ENCODE measurements at places on chromosomes 3 and 15.

DNA sequence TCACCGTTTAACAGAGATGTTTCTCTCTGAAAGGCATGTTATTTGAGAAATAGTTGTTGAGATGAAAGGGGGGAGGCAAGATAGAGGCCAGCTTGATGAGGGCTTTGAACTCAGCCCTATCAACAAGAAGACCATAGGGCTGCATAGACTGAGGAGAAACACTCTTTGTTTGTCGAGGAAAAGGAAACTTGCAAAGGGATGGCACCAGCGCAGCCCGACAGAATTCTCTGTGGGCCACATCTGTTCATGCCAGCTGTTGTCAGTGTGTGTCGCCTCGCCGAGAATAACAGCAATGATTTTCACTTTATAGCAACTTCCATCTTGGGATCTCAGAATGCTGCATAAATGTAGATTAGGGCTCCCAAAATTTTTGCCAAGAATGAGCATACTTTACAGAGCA is 478.3 kb upstream of the TPRG1 start:
- no peak for DNase-seq
- no peak overlapping the region for H3K27ac ChIP-seq
- peaks cover 11% of the 10 kb centered on the region for H3K4me1 ChIP-seq
- no peaks in the 10 kb centered on the region for H3K27me3 ChIP-seq

DNA sequence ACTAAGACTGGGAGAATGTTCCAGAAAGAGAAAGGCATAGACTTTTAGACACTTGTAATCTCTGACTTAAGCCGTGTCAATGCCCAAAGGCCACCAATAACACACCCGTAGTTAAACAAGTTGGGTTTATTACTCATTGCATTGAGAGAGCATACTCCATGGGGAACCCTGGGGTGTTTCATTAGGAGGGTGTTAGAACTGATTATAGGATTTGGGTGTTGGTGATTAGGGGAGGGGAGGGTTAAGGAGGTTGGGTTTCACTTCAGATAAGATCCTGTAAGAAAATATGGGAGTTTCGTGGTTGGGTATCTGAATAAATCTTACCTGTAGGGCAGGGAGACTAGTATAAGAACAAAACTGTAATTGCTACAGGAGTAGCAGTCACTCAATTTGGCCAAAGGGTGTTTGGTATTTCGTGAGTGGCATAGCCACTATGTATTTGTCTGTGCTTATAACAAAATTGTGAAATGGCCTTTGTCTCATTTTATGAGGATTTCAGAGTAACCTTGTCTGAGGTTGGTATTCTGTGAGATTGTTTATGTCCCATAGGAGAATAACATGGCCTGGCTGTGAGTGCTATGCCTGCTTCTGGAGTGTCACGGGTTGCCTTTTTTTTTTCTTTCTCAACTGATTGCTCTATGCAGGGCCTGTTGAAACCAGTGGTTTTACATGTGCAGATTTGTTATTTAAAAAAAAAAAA is 2.9 kb downstream of the HACD3 start:
- H3K4me3 ChIP-seq = no peak overlapping the region
- no peaks in the 10 kb centered on the region for H3K4me1 ChIP-seq
- H3K36me3 ChIP-seq = no peaks in the 10 kb centered on the region
- no peak for DNase-seq

- H3K4me1 ChIP-seq = no peaks in the 10 kb centered on the region
- DNase-seq = no peak
- H3K36me3 ChIP-seq = no peaks in the 10 kb centered on the region
- H3K4me3 ChIP-seq = no peak overlapping the region
- H3K27me3 ChIP-seq = no peaks in the 10 kb centered on the region
These were observed 1066.5 kb downstream of the PLOD2 start for GRCh38 chr3:145094355-145094941.

- no peaks in the 10 kb centered on the region for H3K36me3 ChIP-seq
- H3K4me3 ChIP-seq = peak within 1 kb of the TSS; percentile 51
- no peak within 1 kb of the TSS for H3K27ac ChIP-seq
- peaks cover 24% of the 10 kb centered on the region for H3K4me1 ChIP-seq
These were observed at the start of gene GRM7 for GRCh38 chr3:6860954-6861624. Gene GRM7, plus strand, starts transcription at chr3:6861115.

DNA sequence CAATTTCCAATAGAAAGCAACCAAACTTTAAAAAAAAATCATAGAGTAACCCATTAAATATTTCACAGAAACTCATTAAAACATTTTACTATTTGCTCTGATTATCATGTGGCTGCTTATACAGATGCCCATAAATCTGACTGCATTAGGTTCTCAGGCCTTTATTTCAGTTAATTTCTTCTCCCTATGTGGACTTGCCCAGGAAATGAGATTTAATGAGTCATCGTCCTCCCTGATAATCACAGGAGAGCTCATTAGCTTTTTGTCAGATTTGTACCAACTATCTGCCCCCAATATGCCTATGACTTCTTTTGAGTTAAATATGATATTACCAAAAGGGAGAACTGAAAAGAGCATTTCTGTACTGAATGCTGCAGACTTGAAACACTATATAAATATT is 168.0 kb downstream of the FOXB1 start:
- H3K4me3 ChIP-seq = no peak overlapping the region
- peaks cover 7% of the 10 kb centered on the region for H3K27me3 ChIP-seq
- H3K4me1 ChIP-seq = no peaks in the 10 kb centered on the region
- DNase-seq = no peak
- H3K27ac ChIP-seq = no peak overlapping the region

GRCh38 chr3:158165141-158165655 is 55.3 kb downstream of the RSRC1 start:
- H3K36me3 ChIP-seq = no peaks in the 10 kb centered on the region
- H3K27ac ChIP-seq = no peak overlapping the region
- H3K27me3 ChIP-seq = no peaks in the 10 kb centered on the region

DNA sequence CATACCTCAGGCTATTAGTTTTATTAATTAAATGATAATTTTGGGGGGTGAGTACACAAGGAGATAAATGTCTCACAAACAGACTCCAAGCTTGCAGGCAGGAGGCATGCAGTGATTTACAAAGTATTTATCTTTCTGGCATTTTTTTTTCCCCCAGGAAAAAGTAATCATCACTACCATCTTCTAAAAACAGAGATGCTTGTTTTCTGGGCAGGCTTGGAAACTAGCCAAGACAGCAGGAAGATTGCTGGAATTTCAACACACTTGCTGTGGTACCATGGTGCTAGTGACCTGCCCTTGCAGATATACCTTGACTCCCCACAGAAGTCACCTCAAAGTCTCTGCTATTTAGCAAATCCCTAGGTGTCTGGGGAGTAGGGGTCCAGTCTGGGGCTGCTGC is 732.8 kb upstream of the CFAP20DC start:
- H3K27me3 ChIP-seq = no peaks in the 10 kb centered on the region
- H3K27ac ChIP-seq = no peak overlapping the region
- no peak overlapping the region for H3K4me3 ChIP-seq
- H3K36me3 ChIP-seq = no peaks in the 10 kb centered on the region

DNA sequence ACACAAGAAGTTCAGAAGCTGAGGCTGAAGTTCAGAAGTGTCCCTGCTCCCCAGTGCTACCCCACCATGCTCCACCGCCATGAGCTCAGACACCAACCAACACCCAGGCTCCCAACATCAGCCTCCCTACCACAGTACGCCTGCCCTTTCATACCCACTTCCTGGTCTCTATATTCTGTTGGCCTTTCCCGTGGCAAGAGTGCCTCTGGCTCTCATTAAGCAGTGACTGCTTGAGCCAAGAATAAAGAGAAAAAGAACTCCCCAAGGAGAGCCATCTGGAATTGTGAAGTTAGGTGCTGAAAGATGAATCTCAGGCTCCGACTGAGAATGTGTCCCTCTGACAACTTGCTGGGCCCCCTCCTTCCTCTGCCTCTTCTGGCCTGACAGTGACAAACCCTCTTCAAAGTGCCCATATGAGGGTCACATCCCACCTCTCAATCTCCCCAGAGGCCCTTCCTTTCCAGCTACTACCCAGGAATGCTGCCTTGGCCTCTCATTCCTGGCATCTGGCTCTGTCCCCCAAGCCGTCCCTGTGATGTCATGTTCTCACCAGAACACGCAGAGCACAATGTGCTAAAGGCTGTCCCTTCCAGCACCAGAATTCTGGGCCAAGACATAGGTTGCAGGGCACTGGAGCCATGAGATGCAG is 306.8 kb downstream of the NTRK3 start:
- H3K4me1 ChIP-seq = no peaks in the 10 kb centered on the region
- DNase-seq = no peak
- no peak overlapping the region for H3K4me3 ChIP-seq
- H3K36me3 ChIP-seq = no peaks in the 10 kb centered on the region
- no peaks in the 10 kb centered on the region for H3K27me3 ChIP-seq
- no peak overlapping the region for H3K27ac ChIP-seq

GRCh38 chr3:13170317-13170716 is 97.1 kb upstream of the IQSEC1 start:
- no peaks in the 10 kb centered on the region for H3K4me1 ChIP-seq
- H3K36me3 ChIP-seq = no peaks in the 10 kb centered on the region
- H3K27ac ChIP-seq = no peak overlapping the region
- H3K27me3 ChIP-seq = no peaks in the 10 kb centered on the region
- H3K4me3 ChIP-seq = no peak overlapping the region

GRCh38 chr15:51155016-51155580 is 60.4 kb upstream of the TNFAIP8L3 start:
- H3K4me3 ChIP-seq = no peak overlapping the region
- H3K36me3 ChIP-seq = no peaks in the 10 kb centered on the region
- H3K27ac ChIP-seq = no peak overlapping the region
- DNase-seq = no peak

DNA sequence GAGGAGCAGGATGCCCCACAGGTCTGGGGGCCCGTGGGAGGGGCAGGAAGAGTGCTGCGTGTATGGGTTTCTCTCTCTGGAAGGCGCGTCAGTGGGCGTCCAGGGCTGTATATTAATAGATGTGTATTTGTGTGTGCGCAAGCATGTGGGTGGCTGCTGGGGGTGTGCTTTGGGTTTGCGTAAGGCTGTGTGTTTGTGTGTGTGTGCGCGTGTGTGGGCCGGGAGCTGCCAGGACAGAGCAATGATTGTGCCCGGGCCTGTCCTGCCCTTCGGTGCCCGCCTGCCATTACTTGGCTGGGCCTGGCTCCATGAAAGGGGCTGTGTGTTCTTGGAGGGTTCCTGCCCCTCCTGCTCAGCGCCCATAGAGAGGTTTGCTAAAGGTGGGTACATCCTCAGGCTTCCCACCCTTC is 16.3 kb downstream of the CSPG4 start:
- H3K4me1 ChIP-seq = peaks cover 58% of the 10 kb centered on the region
- H3K36me3 ChIP-seq = no peaks in the 10 kb centered on the region
- H3K27ac ChIP-seq = peak overlapping the region; percentile 61

- peaks cover 21% of the 10 kb centered on the region for H3K4me1 ChIP-seq
- no peaks in the 10 kb centered on the region for H3K27me3 ChIP-seq
- DNase-seq = no peak
- no peaks in the 10 kb centered on the region for H3K36me3 ChIP-seq
These were observed 14.0 kb downstream of the VGLL4 start for GRCh38 chr3:11629716-11630115.

DNA sequence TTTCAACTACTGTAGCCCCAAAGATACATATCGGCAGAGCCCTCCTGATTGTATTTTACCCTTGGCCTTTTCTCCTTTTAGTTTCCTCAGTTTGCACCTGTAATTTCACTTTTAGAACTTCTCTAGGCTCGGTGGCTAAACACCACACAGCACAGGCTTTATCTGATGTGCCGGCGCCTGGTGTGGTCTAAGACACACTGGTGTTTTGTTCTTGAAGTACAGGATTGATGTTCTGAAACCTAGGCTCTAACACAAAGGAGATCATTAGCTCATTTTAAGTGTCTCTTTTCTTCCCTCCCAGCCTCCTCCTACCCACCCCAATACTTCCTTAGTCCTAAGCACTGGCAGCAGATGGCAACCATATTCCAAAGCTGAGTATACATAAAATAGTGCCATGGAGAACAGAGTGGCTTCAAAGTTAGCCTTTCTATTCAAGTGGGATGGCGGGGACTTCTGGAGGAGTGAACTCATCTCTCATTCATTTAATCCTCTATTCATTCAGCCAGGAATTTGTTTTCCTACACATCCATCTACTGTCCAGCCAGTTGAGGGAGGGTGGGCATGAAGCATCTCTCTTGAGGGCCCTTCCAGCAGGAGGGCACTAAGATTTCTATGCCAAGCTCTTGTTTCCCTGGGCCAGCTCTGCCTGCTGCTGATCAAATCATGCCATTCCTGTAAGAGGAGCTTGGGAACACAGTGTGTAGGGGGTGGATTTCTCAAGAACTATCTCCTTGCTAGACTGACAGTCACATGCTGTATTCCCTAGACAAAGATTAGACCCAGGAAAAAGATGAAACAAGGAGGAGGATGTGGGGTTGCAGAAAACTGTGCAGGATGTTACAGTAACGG is 71.2 kb downstream of the TIGIT start:
- DNase-seq = no peak
- H3K27ac ChIP-seq = no peak overlapping the region
- no peaks in the 10 kb centered on the region for H3K27me3 ChIP-seq
- H3K36me3 ChIP-seq = no peaks in the 10 kb centered on the region
- H3K4me1 ChIP-seq = no peaks in the 10 kb centered on the region
- H3K4me3 ChIP-seq = no peak overlapping the region

GRCh38 chr3:166446986-166447385 is 609.8 kb upstream of the BCHE start:
- H3K4me1 ChIP-seq = peaks cover 24% of the 10 kb centered on the region
- no peak overlapping the region for H3K4me3 ChIP-seq

DNA sequence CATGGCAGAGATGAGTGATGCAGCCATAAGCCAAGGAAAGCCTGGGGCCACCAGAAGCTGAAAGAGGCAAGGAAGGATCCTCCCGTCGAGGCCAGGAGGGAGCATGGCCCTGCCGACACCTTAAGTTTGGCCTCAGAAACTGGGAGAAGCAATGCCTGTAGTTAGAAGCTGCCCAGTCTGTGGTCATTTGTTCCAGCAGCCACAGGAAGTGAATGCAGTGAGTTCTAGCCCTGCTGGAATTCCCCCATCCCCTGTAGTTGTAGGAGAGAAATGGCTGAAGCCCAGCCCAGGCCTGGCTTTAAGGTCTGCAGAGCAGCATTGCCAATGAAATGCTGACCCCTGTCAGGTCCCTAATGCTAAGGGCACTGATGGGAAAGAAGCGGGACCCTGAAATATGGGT is 12.2 kb upstream of the CHSY1 start:
- no peaks in the 10 kb centered on the region for H3K27me3 ChIP-seq
- DNase-seq = no peak
- H3K36me3 ChIP-seq = no peaks in the 10 kb centered on the region
- no peak overlapping the region for H3K27ac ChIP-seq
- peaks cover 12% of the 10 kb centered on the region for H3K4me1 ChIP-seq

All from esophagus squamous epithelium (tissue), 5 donors.